Endothelial cell of umbilical vein (primary cell): ENCODE measurements at places on chromosomes 16 and 17. TPM values are rescaled to one million over a fixed set of nuclear protein-coding genes. Genes with fewer than 3 reads are reported as not detected.

DNA sequence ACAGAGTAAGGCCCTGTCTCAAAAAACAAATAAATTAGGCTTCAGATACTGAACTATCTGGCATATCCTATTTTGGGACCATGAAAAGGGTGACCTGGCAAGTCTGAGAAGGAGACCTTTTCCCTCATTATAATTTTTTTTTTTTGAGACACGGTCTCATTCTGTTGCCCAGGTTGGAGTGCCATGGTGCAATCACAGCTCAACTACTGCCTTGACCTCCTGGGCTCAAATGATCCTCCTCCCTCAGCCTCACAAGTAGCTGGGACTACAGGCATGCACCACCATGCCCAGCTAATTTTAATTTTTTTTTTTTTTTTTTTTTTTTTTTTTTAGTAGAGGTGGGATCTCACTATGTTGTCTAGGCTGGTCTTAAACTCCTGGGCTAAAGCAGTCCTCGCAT is 37.3 kb downstream of the PLCG2 start:
- no peak for DNase-seq
- no peak overlapping the region for H3K27ac ChIP-seq
- H3K4me1 ChIP-seq = no peaks in the 10 kb centered on the region
- H3K4me3 ChIP-seq = no peak overlapping the region
- H3K27me3 ChIP-seq = no peaks in the 10 kb centered on the region
- H3K36me3 ChIP-seq = no peaks in the 10 kb centered on the region

DNA sequence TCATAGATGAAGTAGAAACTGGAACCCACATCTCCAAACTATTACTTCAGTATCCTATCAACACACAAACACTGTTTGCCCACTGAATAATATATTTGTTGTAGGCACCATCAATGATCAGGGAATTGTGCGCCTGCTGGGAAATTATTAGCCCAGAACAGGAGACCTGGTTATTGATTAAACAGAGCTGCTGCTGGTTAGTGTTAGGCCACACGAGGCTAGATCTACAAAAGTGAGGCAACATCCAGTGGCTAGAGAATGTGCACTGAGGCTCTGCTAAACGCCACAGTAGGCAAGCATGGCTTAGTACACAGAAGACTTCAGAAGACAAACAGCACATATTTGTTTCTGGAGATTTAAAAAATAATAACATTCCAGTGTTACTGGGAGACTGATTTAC is 11.0 kb downstream of the ABHD15 start:
- H3K4me3 ChIP-seq = no peak overlapping the region
- H3K27ac ChIP-seq = no peak overlapping the region
- no peaks in the 10 kb centered on the region for H3K36me3 ChIP-seq
- H3K27me3 ChIP-seq = no peaks in the 10 kb centered on the region
- no peak for DNase-seq
- H3K4me1 ChIP-seq = no peaks in the 10 kb centered on the region

DNA sequence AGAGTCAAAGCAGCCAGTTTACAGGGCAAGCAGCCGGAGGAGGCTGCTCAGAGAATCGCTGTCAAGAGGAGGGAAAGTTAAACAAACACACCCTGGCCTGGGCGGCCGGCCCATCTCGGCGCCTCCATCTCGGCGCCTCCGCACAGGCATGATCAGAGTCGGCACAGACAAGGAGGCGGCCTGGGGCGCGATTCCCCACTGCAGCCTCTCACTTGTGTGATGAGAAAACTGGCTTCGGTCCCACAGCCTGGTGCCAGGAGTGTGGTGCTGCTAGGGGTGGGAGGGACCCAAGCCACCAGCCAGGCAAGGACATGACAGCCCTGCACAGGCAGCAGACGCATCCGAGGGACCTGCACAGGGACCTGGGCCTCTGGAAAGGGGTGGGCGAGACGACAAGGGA is 17.7 kb downstream of the SLC38A10 start:
- no peak overlapping the region for H3K4me3 ChIP-seq
- no peak overlapping the region for H3K27ac ChIP-seq
- DNase-seq = no peak
- H3K36me3 ChIP-seq = peaks cover 51% of the 10 kb centered on the region
- H3K27me3 ChIP-seq = no peaks in the 10 kb centered on the region

GRCh38 chr16:19210280-19210924 is 42.4 kb downstream of the SYT17 start:
- H3K4me1 ChIP-seq = no peaks in the 10 kb centered on the region
- H3K36me3 ChIP-seq = no peaks in the 10 kb centered on the region
- no peak overlapping the region for H3K27ac ChIP-seq
- no peak overlapping the region for H3K4me3 ChIP-seq

Gene HAS3
- 1.5 and 2.3 TPM in 2 replicates for polyA plus RNA-seq

- DNase-seq = no peak
- H3K27ac ChIP-seq = no peak overlapping the region
- H3K4me3 ChIP-seq = no peak overlapping the region
- H3K4me1 ChIP-seq = no peaks in the 10 kb centered on the region
Measured at GRCh38 chr17:47414612-47415011, 90.9 kb downstream of the EFCAB13 start.

- H3K27me3 ChIP-seq = no peaks in the 10 kb centered on the region
- H3K4me1 ChIP-seq = peaks cover 25% of the 10 kb centered on the region
- no peaks in the 10 kb centered on the region for H3K36me3 ChIP-seq
- H3K4me3 ChIP-seq = peak within 1 kb of the TSS; percentile 70
- H3K27ac ChIP-seq = peak within 1 kb of the TSS; percentile 84
Measured at GRCh38 chr16:57802341-57803133, at the start of gene KIFC3. TSS of gene KIFC3 (minus strand) at chr16:57802491. CDS start at chr16:57798243, 4,248 bp downstream.

DNA sequence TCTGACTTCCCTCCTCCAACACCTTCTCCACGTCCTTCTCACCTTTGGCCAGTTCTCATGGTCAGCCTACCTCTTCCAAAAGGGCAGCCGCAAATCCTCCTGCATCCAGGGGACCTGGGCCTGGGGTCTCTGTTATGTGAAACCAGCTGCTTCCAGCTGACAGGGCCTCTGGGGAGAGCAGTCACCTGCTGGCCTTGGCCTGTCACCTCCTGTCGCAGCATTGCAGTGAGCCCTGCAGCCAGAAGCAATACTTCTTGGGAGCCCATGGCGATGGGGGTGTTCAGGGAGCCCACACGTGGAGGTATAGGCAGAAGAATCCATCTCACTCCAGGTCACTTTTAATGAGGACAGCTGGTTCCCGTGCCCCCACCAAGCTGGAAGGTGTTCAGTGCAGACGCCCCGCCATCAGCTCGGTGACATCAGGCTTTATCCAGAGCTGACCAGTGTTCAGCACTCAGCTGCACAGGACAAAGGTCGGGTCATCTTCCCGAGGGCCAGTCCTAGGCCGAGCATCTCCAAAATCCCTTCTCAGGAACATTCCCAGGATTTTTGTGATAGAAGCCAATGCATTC is 1.7 kb upstream of the SLC47A2 start:
- no peak overlapping the region for H3K27ac ChIP-seq
- no peak overlapping the region for H3K4me3 ChIP-seq
- no peaks in the 10 kb centered on the region for H3K27me3 ChIP-seq
- H3K4me1 ChIP-seq = no peaks in the 10 kb centered on the region

DNA sequence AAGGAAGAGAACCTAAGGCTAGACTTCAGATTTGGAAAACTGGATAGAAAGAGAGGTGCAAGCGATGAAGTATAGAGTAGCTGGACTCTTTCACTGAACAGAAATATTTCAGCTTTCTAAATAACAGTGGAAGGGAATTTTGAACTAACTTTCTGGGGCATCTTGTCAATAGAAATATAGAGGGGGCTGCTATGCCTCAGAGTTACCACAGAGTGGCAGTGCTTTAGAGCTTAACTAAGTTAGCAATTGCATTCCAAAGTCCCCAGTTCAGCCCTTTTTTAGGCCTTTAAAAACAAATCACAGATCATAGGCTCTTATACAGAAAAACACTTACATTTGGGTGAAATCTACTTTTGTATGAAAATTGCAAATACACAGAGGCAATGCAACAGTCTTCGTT is 154.2 kb upstream of the CDH8 start:
- H3K36me3 ChIP-seq = no peaks in the 10 kb centered on the region
- no peak for DNase-seq
- no peaks in the 10 kb centered on the region for H3K4me1 ChIP-seq
- H3K4me3 ChIP-seq = no peak overlapping the region
- H3K27me3 ChIP-seq = no peaks in the 10 kb centered on the region
- H3K27ac ChIP-seq = no peak overlapping the region

GRCh38 chr17:34633760-34634159 is 54.4 kb downstream of the TMEM132E start:
- peaks cover 9% of the 10 kb centered on the region for H3K27me3 ChIP-seq
- no peak overlapping the region for H3K4me3 ChIP-seq
- H3K36me3 ChIP-seq = no peaks in the 10 kb centered on the region

Gene CDT1
- 15.6 and 19.3 TPM in 2 replicates for polyA plus RNA-seq

- no peaks in the 10 kb centered on the region for H3K27me3 ChIP-seq
- no peak overlapping the region for H3K27ac ChIP-seq
- H3K36me3 ChIP-seq = no peaks in the 10 kb centered on the region
- H3K4me1 ChIP-seq = no peaks in the 10 kb centered on the region
Measured at GRCh38 chr17:61827649-61828395, 35.5 kb downstream of the BRIP1 start.

DNA sequence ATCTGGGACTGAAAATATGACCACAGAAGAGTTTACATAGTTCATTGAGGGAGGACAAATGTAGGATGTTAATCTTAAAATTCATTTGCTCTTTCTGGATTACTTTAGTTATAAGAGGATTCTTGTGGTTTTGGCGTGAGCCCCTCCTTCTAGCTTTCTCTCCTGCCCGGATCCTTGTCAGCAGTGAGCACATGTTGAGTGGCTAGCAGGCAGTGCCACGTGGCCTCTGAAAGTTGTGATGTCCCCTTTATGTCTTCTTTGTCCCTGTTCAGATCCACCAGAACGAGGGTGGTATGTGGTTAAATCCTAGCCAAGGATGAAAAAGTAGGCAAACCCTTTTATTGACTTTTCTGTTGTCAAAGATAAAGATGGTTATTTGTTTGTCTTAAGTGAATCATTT is 83.8 kb downstream of the GNAO1 start:
- no peaks in the 10 kb centered on the region for H3K27me3 ChIP-seq
- no peak for DNase-seq
- no peak overlapping the region for H3K27ac ChIP-seq
- no peaks in the 10 kb centered on the region for H3K36me3 ChIP-seq
- H3K4me3 ChIP-seq = no peak overlapping the region

GRCh38 chr17:43979011-43979410 is 25.3 kb upstream of the PYY start:
- no peak overlapping the region for H3K27ac ChIP-seq
- peaks cover 22% of the 10 kb centered on the region for H3K27me3 ChIP-seq
- H3K4me3 ChIP-seq = no peak overlapping the region
- peaks cover 4% of the 10 kb centered on the region for H3K4me1 ChIP-seq
- no peak for DNase-seq
- H3K36me3 ChIP-seq = no peaks in the 10 kb centered on the region

Gene CA5A
- polyA plus RNA-seq = not detected in 2 replicates

DNA sequence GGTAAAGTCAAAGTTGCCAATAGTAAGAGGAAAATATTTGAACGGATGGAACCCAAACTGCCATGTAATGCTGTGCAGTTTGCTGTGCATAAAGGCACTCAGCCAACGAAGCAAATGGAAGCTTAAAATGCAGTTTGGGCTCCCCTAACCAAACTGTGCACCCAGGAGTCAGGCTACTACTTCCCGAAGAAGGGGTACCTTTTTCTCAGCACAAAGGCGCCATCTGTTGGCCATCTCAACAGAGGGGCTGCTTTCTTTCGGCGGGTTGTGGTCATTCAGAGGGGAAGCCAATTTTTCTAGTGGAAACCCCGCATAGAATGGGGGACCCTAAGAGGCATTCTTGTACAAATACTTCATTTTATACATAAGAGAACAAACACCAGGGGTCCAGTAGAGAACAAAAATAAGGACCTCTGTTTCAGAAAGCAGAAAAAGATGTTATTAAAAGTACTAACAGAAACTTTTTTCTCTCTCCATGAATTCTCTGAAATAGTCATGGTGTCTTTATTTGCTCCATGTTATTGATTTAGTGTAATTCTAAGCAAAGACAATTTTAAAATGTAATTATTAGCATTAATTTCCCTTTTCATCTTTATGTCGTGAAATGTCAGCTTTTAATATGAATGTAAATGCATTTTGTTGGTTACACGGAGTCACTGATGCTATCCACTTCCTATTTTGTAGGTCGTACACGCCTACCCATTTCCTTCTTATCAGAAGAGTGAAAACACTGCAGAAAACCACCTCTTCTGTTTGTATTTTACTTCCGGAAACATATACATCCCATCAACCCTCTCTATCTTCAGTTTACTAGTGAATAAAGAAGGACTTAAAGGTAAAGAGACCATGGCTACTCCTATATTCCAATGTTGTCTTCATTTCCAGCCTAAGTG is 453.3 kb downstream of the KCNJ2 start:
- peak; percentile 76 for DNase-seq
- H3K4me1 ChIP-seq = peaks cover 5% of the 10 kb centered on the region
- no peaks in the 10 kb centered on the region for H3K27me3 ChIP-seq
- H3K4me3 ChIP-seq = no peak overlapping the region

Gene TSPAN10
- 1.1 TPM in 2 replicates for polyA plus RNA-seq

DNA sequence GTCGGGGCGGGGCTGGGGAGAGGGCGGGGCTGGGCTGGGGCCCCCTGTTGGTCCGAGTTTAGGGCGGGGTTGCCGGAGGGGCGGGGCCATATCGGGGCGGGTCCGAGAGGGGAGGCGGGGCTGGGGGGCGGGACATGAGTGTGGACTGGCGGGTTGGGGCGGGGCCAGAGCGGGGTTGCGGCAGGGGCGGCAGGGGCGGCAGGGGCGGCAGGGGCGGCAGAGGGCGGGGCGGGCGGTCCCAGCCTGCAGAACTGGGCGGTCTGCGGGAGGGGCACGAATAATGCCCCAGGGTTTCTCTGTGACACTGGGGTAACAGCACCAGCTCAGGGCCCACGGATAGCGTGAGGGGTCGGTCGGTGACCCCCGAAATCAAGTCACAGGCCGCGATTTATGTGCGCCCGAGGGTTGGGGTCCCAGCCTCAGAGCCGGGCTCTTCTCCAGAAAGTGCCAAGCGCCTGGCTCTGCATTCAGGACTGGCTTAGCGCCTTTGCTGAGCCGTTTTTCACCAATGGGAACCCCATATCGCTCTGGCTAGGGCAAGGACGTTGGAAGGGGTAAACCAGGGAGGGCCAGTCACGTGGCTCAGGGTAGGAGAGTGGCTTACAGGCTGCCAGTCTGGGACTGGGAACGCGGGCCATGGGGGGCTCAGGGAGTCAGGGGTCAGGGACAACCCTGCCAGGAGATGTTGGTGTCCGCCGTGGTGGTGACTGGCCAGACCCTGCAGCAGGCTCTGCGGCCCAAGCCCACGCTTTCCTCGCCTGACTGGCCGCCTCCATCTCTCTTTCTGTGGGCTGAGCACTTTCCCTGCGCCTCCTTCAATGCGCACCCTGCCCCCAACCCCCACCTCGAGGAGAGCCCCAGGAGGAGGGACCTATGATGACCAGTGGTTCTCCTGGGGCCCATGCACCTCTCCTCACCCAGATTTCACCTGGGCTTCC is 1.2 kb upstream of the METTL26 start:
- DNase-seq = no peak

GRCh38 chr17:8192070-8192815 is 2.3 kb upstream of the BORCS6 start:
- H3K4me3 ChIP-seq = peak overlapping the region; percentile 9
- H3K36me3 ChIP-seq = no peaks in the 10 kb centered on the region
- H3K27ac ChIP-seq = peak overlapping the region; percentile 50
